ENCODE measurements at places on chromosomes 7 and 10.

GRCh38 chr7:128747327-128748079 is 8.3 kb downstream of the CALU start:
- no peak for DNase-seq

GRCh38 chr10:32190890-32191491 is 134.8 kb upstream of the KIF5B start:
- no peak for DNase-seq

DNA sequence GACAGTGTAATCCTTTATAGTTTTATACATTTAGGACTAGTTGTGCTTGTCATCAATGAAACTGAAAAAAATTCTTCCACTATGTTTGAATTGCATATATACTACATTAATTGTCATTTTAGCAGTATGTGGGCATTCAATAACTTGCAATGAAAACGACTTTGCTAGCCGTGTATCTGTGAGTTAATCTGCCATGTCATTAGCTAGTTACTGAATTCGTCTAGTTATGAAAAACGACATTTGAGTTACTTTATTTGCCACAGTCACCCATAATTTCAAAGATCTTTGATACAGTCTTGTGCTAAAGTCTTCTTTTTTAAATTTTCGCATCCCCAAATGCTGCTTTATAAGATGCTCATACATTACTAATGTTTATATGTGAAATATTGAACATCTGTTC is 18.3 kb upstream of the SMC3 start:
- DNase-seq = no peak

DNA sequence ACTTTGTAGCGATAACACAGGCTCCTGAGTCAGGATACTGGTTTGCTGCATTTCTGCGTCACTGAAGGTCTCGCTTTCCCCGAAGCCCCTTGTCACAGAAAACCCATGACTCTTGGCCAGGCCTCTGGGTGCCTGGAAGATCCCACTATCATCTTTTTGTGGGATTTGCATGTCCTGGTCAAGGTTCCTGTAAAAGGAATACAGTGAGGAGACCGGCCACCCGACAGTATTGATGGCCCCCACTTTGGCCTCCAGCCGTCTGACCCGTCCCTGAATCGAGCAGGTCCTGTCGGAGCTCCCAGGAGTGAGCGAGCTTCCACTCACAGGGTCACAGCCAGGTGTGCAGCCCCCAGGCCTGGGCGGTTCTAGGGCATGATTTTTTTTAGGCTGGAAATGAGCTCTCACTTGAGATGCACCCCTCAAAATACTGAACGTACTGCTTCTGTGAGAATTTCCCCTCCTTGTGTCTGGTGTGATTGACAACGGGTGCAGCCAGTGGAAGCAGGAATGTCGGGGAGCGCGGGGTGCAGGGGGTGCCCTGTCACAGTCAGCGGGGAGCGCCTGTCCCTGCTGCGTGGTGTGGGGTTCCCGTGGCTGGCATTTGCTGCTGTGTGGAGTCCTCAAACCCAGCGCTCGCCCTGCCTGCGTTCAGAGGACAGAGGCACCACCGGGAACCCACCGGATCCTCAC is 75.8 kb downstream of the DNAJB6 start:
- DNase-seq = no peak

- DNase-seq = no peak
These were observed 3.1 kb downstream of the HERPUD2 start for GRCh38 chr7:35691827-35692307.

DNA sequence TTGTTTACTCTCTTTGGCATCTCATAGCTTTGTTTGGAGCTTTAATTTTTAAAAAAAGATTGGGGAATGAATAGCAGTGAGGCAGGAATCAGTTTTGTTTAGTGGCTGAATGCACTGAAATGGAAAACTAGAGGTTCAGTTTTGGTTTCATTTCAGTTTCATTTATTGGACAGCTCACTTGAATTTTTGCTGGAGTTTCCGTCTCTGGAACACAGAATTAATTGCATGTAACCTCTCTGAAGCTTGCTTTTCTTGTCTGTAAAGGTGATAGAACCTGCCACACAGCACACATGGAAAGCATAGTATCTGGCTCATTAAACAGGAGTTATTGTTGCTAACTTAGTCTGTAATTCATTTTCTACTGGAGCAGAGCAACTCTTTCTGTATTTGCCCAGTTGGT is 7.1 kb downstream of the GRM8 start:
- DNase-seq = no peak

DNA sequence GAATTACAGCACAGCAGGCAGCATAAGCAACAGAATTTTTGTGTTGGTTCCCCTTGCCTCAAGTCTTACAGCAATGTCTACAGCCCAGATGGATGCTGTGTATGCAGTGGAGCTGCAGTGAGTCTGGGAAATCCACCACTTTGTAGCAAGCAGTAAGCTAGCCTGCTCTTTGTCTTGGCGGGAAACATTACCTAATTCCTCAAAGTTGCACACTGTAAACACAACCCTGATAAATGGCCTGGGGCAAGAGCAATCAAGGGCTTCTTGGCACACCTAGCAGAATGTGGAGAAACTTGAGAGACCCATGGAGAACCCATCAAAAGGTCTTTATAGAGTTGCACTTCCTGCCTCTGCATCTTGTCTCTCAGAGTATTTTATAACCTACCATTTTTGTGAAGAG is 102.0 kb upstream of the FOXP2 start:
- DNase-seq = no peak

- DNase-seq = no peak
These were observed 217.1 kb downstream of the NRG3 start for GRCh38 chr10:82092111-82092510.

GRCh38 chr10:63825111-63825510 is 303.9 kb downstream of the REEP3 start:
- no peak for DNase-seq

DNA sequence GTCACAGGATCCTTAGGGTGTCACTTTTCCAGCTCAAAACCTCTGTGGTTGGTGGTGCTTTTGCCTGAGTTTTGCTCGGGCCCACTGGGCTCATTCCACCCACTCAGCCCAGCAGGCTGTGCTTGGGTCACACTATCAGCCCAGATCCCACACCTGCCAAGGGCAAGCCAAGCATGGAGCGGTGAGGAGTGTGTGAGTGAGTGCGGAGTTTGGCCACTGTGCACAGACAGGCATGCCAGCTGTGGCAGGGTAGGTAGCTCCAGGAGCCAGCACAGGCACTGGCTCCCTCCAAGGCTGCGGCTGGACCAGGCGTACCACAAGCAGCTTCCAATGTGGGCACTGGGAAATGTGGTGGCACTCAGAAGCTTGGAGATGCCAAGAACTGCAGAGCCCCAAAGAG is 43.9 kb upstream of the TECTB start:
- no peak for DNase-seq

GRCh38 chr7:51261117-51261835 is 55.3 kb downstream of the COBL start:
- DNase-seq = no peak

GRCh38 chr10:49374740-49375139 is 21.1 kb downstream of the DRGX start:
- DNase-seq = no peak

DNA sequence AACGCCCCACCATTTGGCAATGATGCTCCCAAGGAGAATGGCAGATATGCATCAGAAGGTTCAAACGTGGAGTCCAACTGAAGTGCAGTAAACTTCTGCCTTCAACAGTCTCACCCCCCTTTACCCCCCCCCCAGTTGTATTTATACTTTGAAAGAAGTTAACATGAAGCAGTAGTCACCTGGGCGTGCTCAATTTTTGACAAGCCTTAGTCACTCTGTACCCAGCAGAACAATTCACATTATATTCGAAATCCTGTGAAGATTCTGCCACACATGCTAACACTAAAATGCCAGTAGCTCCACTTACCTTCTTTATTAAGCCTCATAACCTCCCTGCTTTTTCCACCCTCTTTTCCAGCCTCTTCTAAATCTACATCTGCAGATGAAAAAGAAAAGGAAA is 894 bp downstream of the ATXN7L1 start:
- DNase-seq = no peak

GRCh38 chr7:77569514-77570232 is 32.6 kb downstream of the PTPN12 start:
- no peak for DNase-seq

- DNase-seq = no peak
These were observed 618 bp upstream of the RELN start for GRCh38 chr7:103989785-103990767.

- no peak for DNase-seq
These were observed 3.2 kb downstream of the MGMT start for GRCh38 chr10:129470103-129470851.

- DNase-seq = no peak
These were observed 437.6 kb downstream of the PCDH15 start for GRCh38 chr10:54363390-54363789.

DNA sequence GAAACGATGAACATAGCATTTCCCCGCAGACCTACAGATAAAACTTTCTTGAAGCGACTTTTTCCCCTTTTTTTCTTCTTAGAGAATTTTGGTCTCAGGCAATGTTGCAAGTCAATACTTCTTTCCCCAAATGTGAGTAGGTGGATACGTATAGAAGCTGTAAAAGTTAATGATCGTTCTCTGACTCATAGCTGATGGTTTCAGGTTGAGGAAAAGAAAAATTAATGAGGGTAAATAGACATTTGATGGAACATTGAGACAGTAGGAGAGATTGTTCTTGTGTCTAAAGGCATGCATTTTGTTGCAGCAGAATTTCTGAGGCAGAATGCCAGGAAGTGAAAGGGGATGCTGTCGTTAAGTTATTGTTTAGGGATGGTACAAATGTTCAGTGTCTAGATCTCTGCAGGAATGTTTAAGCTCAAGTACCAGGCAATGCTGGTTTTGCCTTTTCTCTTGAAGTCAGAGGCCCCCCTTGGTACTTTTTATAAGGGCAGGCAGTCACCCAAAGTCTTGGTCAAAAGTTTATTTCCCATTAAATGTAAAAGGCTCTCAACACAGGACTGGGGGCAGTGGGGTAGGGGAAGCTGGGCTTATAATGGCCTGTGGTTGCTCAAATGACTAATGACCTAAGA is 9.3 kb downstream of the TCF7L2 start:
- DNase-seq = no peak

- DNase-seq = no peak
These were observed 78.8 kb upstream of the LRRN3 start for GRCh38 chr7:111012149-111012548.

- DNase-seq = no peak
These were observed 2.0 kb upstream of the PURB start for GRCh38 chr7:44887293-44887692.

GRCh38 chr10:131980761-131981428 is 828 bp downstream of the BNIP3 start:
- no peak for DNase-seq

DNA sequence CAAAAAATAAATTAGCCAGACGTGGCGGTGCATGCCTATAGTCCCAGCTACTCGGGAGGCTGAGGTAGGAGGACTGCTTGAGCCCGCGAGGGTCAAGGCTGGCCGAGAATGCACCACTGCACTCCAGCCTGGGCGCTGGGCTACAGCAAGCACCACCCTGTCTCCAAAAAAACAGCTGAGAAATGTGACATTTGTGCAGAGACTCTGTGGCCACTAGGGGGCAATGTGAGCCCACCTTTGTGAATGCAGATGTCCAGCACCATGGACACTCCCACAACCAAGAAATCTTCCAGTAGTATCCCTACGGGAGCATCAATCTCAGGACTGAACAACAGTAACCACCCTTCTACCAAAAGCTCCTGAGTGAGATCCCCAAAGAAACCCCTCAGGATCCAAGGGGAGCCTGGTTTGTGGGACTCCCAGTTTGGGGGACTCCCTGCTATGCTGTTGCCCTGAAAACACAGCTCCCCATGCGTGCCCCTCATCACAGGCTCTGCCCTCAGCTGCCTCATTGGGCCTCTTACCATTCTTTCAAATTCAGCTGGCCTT is 6.2 kb upstream of the AHCYL2 start:
- DNase-seq = no peak

GRCh38 chr7:26381476-26382353 is 90.1 kb downstream of the SNX10 start:
- no peak for DNase-seq

DNA sequence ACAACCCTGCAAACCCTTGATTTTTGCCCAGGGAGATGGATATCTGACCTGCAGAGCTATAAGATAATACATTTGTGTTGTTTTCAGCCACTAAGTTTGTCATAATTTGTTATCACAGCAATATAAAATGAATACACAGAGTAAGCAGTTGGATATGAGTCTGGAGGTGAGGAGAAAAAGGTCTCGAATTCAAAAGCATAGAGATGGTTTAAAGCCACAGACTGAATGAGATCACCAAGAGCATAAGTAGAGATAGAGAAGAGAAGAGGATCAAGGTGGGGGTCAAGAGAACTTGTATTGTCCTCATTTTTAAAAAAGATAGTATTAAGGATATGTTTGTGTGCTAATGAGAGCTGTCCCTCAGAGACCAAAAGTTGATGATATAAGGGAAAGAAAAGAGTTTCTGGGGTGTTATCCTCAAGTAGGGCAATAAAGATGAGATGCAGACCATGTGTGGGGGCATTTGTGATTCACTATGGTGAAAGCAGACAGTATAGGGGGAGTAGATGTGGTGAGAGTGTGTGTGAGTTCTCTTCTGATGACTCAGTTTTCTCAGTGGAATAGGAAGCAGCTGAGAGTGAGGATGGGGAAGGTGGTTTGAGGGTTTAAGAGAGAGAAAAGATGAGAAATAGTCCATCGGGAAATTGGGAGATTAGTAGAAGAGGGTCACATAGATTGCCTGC is 25.8 kb upstream of the PCGF5 start:
- no peak for DNase-seq

GRCh38 chr7:112414855-112415490 is 35.3 kb upstream of the IFRD1 start:
- DNase-seq = no peak

- no peak for DNase-seq
These were observed 167.7 kb upstream of the CCDC6 start for GRCh38 chr10:60073781-60074656.

- DNase-seq = no peak
These were observed 138.2 kb downstream of the SNX13 start for GRCh38 chr7:17802056-17802455.

DNA sequence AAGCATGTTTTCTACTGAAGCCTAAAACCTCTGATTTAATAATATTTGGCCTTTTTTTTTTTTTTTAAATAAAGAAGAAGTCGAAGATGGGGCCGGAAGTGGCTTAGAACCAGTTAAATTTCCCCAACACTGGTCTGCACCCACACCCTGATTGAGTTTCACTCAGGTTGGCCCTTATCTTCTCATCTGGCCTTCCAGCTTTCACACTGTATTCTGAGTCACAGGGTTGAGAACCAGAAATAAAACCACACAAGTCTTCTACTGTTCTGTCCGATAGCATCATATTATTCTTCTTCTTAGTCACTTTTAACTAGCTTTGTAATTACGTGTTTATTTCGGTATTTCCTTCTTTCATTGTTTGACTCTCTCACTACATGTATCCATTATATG is 9.9 kb downstream of the ZNF365 start:
- no peak for DNase-seq

Data from mesenteric fat pad (tissue), 1 donor.